CD8-positive, alpha-beta memory T cell (primary cell): ENCODE measurements at places on chromosomes 12 and 14. TPM values are rescaled to one million over a fixed set of nuclear protein-coding genes. Genes with fewer than 3 reads are reported as not detected.

CATSPERB gene
- total RNA-seq: 0.20 TPM

GRCh38 chr14:61472011-61472672, 150.8 kb downstream of the PRKCH start:
- peaks cover 96% of the 10 kb centered on the region for H3K4me1 ChIP-seq
- H3K27me3 ChIP-seq: no peaks in the 10 kb centered on the region
- peak; percentile 67 for DNase-seq
- peak overlapping the region; percentile 26 for H3K27ac ChIP-seq
- H3K36me3 ChIP-seq: no peaks in the 10 kb centered on the region

BICDL1 gene
- total RNA-seq: 106 TPM

DNA sequence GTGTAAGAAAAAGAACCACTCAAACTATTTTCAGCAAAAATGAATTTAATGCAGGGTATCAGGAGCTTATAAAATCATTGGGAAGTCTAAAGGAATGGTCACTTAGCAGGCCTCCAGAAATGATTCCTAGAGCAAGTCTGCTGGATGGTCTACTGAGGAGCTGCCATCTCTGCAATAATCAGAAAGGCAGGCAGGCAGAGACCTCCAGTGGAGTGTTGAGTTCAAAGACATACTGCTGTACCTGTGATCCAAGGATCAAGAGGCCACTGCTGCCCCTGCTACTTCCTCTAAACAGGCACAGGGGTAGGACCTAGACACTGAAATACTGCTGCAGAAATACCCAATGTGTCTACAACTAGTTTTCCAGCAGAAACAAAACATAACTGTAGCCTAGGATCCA, 14.5 kb upstream of the KICS2 start:
- no peaks in the 10 kb centered on the region for H3K4me1 ChIP-seq
- DNase-seq: no peak
- H3K4me3 ChIP-seq: no peak overlapping the region
- H3K36me3 ChIP-seq: no peaks in the 10 kb centered on the region
- H3K27me3 ChIP-seq: no peaks in the 10 kb centered on the region

GRCh38 chr12:29026419-29026818, 122.7 kb upstream of the FAR2 start:
- no peak for DNase-seq
- no peak overlapping the region for H3K4me3 ChIP-seq
- H3K4me1 ChIP-seq: peaks cover 8% of the 10 kb centered on the region
- H3K27me3 ChIP-seq: no peaks in the 10 kb centered on the region
- no peak overlapping the region for H3K27ac ChIP-seq
- H3K36me3 ChIP-seq: no peaks in the 10 kb centered on the region

SOAT2 gene
- total RNA-seq: 1.00 TPM
